ENCODE measurements at places on chromosomes 12 and 14. TPM values are rescaled to one million over a fixed set of nuclear protein-coding genes. Genes with fewer than 3 reads are reported as not detected.

ACSS3 gene
- total RNA-seq: 18.0 TPM

AKAP5 gene
- total RNA-seq: 0.20 TPM

ESPL1 gene
- 2.3 TPM for total RNA-seq

ANO2 gene
- total RNA-seq: 0.07 TPM

C12orf56 gene
- 0.40 TPM for total RNA-seq

WNT1 gene
- not detected for total RNA-seq

KRT6B gene
- 0.33 TPM for total RNA-seq

KRT75 gene
- total RNA-seq: not detected

TAS2R14 gene
- total RNA-seq: 4.3 TPM

SMOC1 gene
- total RNA-seq: 12.9 TPM

FOXJ2 gene
- total RNA-seq: 8.3 TPM

SCNN1A gene
- not detected for total RNA-seq

KCNH3 gene
- total RNA-seq: 0.33 TPM

PTGER2 gene
- total RNA-seq: 8.2 TPM

PCED1B gene
- total RNA-seq: 0.46 TPM
